ENCODE measurements at places on chromosomes 6 and 20.

DNA sequence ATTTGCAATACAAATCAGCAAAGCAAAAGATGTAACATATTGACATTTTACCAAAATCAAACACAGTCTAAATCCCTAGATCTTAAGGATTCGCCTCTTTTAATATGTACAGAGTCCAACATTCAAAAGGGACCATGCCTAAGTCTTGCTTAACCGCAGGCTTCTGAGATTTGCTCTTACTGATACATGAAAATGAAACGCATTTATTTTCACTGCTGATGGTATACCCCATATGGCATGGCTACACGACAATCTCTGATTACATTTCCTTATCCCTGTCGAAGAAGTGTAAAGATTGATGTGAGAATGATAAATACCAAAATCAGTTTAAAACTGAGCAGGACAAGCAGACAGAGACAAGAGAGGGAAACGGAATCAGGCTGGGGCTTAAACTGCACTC lies 75.4 kb downstream of the KIF16B start:
- DNase-seq = no peak

GRCh38 chr20:45970646-45971424 lies 1.2 kb downstream of the ZNF335 start:
- peak; percentile 24 for DNase-seq

- no peak for DNase-seq
Measured at GRCh38 chr6:168396561-168396960, 44.4 kb upstream of the SMOC2 start.

DNA sequence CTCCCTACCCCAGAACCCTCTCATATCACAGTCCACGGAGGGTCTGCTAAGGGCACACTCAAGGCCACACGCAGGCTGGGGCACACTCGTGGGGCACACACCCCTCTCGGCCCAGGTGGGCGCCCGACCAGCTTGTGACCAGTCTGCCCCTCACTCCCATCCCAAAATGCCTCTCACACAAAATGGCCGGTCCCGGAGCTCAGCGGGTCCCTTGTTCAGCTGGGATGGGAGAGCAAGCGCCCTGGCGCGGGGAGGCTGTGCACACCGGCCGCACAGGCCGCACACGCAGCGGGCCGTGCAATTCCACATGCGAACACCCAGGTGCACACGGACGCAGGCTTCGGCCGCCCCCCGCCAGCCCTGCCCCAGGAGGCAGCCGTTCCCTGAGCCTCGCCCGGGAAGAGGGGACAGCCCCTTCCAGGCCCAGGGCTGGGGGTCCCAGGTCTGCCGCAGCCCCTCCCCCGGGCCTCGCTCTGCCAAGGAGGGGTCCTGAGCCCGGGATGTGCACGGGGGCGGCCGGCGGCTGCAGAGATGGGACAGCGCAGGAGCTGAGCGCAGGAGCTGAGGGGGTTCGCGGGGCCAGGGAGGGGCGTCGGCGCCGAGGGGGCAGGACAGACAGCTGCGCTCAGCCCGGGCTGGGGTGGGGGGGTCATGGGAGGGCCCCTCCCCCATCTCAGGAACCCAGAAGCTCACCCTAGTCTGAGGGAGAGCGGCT lies 1.3 kb downstream of the KCNQ2 start:
- no peak for DNase-seq

DNA sequence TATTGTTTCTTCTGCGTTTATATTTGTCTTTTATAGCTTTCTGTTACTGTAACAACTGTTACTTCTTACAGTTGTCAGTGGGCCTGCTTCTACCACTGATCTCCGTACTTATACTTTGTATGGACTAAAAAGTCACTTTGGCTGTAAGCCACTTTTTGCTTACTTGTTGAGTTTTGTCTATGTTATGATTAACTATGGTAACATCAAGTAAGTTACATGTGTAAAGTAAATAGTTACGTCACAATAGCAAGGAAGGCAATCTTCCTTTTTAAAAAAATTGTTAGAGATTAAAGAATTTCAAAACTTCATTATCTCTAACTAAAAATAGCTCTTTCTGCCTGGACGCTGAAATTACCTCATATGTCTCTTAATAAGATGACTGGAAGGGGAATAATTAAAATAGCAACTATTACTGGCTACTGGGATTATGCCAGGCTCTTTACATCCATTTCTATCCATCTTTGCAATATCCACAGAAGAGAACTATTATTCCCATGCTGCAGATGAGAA lies 10.9 kb downstream of the TFB1M start:
- DNase-seq = no peak

- DNase-seq = no peak
Measured at GRCh38 chr6:136783495-136784270, 8.6 kb downstream of the MAP3K5 start.

- no peak for DNase-seq
Measured at GRCh38 chr6:43876602-43877001, 106.6 kb downstream of the VEGFA start.

DNA sequence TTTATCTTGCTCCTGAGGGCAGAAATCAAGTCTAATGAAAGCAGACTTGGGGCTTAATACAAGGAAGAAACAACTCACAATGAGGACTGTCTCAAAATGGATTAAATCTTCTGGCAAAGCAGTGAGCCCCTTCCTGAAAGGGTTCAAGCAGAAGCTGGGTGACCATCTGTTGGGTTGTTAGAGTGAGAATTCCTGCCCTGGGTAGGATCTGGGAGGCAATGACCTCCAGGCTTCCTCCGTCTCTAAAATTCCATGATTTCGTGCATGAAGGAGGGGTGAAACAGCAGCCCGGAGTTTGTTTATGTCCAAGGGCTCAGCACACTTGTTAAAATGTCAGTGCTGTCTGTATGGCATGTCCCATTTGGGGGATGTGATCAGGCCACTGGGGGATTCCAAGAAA lies 64.0 kb upstream of the KCNK16 start:
- no peak for DNase-seq

GRCh38 chr6:111796310-111796918 lies 76.8 kb downstream of the FYN start:
- DNase-seq = no peak

DNA sequence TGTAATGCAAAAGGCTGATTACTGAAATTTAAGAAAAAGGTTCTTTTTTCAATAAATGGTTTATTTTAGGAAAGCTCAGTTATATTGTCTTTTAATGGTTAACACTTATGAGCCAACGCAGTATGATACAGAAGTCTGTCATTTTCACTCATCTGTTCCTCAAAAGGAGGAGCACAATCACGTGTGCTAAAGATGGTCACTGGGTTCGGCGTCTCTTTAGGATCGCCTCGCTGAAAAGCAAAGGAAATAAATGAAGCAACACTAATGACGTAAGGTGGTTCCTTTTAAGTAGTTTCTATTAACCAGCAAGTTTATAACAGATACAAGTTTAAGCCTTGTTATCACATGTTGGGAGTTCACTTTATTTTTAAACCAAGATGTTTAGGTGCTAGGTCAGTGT lies 125.7 kb downstream of the MAP3K4 start:
- DNase-seq = no peak

- DNase-seq = no peak
Measured at GRCh38 chr20:11958855-11959254, 41.2 kb downstream of the BTBD3 start.

DNA sequence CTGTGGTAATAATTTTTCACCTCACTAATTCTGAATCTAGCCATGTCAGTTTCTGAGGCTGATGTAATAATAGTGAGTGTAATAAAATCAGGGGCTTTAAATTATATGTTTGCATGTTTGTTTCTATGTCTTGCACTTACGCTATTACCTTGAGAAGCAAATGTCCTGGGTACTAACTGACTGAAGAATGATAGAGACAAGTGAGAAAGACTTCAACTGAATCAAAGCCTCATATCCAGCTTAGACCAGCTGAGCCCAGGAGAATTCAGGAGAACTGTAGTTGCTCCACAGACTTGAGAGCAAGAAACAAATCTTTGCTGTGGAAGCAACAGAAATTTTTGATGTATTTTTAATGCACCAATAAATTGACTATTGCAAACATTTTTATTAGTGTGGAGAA lies 162.8 kb downstream of the MANEA start:
- DNase-seq = no peak

GRCh38 chr6:109406196-109406595 lies 23.9 kb upstream of the CD164 start:
- no peak for DNase-seq

DNA sequence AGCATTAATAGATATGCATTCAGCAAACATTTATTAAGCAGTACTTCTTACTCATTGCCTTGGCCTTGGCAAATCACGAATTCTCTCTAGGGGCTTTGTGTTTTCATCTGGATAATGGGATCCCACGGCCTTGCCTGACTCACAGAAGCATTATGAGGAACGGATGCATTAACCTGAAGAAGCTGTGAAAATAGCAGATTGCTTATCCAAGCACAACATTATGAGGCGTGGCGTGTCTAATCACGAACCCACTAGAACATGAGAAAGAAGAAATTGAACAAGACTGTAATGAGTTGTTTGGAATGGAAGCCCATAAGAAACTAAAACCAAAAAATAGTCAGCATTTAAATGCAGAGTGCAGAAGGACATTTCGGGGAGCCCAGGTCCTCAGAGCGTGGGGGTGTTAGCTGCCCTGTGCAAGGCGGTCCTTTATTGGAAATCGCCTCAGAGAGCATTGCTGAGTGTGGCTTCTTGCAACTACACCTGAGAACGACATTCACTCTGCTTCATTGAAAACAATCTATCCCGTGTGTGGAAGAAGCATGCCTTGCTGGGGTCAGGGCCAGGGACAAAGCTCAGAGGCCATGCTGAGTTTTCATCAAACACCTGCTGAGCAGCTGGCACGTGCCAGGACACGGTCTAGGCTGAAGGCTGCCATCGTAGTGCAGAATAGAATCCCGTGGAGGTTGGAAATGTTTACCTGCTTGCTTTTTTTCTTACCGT lies 179.9 kb downstream of the ZDHHC14 start:
- DNase-seq = no peak

DNA sequence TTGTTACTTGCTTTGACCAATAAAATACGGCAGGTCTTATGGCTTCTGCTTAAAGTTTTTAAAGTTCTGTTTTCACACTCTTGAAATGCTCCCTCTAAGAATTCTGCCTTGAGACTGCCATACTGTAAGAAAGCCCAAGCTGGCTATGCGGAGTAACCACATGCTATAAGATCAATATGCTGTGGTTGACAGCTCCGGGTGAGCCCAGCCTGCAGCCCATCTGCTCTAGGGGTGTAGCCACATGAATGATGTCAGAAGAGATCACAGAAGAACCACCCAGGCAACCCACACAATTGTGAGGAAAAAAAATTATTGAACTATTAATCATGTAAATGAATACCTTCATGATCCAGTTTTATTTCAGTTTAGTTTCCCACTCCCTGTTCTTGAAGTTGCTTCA lies 26.1 kb upstream of the SH3BGRL2 start:
- DNase-seq = no peak

DNA sequence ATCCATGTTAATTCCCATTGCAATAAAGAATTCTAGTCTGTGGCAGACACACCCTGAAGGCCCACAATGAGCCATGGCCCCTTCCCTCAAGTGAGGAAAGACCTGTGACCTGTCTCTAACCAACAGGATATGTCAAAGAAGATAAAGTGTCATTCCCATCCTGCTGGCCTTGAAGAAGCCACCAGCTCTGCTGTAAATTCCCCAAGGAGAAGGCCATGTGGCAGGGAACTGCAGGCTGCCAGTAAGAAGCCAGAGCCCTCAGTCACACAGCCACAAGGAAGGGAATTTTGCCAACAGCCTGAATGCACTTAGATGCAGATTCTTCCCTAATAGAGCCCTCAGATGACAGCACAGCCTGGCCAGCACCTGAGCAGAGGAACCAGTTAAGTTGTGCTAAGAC lies 24.8 kb downstream of the VIP start:
- no peak for DNase-seq

DNA sequence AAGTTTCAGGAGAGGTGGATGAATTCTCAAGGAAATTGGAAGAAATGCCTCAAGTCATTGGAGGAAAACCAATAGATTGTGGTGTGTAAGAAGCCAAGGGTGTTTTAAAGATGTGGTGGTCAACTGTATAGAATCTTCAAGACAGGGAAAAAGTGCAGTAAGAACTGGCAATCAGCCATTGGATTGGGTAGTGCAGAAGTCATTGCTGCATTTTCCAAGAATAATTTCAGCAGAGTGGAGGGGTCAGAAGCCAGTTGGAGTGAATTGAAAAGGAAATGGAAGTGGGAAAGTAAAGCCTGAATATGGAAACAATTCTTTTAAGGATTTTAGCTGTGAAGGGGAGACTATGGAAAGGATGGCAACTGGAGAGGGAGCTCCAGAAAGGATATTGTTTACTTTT lies 128.2 kb upstream of the TMEM170B start:
- DNase-seq = no peak

DNA sequence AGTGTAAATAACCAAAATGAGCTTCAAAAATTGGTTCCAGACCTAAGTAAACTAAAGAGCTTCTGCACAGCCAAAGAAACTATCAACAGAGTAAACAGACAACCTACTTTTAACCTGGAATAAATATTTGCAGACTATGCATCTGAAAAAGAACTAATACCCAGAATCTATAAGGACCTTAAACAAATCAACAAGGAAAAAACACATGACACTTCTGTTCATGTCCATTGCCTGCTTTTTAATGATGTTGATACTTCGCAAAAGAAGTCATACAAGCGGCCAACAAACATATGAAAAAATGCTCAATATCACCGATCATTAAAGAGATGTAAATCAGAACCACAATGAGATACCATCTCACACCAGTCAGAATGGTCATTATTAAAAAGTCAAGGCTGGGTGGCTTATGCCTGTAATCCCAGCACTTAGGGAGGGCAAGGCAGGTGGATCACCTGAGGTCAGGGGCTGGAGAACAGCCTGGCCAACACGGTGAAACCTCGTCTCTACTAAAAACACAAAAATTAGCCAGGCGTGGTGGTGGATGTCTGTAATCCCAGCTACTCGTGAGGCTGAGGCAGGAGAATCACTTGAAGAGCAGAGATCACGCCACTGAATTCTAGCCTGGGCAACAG lies 42.5 kb upstream of the DST start:
- DNase-seq = no peak

- peak; percentile 71 for DNase-seq
Measured at GRCh38 chr6:31729515-31729978, 448 bp upstream of the DDAH2 start.

DNA sequence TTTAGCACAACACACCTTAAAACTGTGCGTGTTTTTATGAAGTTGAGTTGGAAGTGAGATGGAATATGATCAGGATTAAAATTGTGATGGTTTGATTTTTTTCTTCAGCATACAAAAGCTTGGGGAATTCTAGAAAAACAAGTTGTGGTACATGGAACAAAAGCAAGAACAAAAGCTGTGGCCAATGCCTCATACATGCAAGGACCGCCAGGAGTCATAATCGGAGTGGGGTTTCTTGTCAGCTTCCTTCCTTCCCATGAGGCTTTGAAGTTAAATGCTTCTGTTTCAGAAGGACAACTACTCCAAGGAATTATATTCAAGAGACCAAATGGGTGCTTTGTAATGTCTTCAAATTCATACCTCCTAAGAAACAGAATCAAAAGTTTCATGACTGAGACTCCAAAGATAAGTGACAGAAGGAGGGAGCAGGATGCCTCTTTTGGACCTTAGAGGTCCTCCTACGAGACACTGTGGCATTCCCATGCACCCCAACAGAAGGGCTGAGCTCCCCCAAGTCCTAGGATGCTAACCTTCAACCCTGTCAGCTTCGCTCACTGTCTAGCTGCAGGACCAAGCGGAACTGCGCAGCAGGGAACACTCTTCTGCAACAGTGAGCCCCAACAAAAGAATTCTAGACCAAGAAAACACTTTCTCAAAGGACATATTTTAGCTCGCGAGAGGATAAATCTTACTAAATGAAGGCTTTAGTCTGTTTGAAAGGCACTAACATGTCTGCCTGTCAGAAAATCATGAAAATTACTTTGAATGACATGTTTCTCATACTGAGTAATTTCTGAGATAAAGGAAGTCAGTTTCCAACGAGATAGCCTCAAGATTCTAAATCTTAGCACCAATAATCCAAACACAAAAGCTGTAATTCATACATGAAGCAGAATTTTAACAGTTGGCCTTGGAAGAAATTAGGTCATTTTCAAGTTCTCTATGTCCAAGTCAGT lies 108.5 kb upstream of the NHSL1 start:
- DNase-seq = no peak

Data from T-helper 9 cell (primary cell).